ENCODE measurements at places on chromosomes 2 and 18.

DNA sequence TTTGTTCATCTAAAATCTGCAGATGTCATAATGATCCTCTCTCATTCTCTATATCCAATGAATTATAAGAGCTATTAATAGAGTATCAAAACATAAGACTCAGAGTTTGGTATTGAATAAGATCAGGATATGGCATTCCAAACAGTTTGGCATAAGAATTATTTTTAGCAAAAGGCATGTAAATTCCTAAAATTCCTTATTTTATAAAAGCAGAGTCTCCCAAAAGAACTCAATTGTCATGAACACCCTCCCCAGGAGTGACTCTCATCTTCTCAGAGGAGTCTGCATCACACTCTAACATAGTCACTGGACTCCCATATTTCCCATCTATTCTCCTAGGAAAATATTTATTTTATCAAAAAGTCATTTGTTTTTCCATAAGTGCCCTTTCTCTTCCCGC lies 1710.2 kb upstream of the SLC39A10 start:
- DNase-seq = no peak

DNA sequence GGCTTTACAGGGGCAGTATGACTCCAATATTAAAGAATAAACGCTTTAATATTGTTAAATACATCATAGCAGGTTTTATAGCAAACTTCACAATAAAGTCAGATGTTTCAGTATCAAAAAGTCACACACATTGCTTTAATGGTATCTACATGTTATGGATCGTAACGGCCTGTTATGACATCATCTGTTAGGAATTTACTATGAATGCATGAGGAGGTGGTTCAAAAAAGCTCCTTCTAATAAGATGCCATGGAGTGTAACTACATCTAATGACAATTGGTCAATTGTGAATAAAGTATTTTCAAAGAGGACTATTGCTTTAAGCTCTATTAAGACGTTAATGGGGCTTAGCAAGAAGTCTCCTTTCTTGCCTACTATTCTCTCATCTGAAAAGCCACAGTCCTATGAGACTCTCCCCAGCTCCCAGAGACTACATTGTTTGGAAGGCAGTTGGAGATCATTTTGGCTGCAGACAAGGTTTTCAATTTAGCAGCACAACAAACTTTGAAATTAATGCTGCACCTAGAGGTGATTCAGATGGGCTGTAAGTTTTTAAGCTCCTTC lies 300.7 kb upstream of the MEIS1 start:
- DNase-seq = no peak

- DNase-seq = no peak
Measured at GRCh38 chr2:74597410-74597809, 42.9 kb downstream of the DOK1 start.

- DNase-seq = no peak
Measured at GRCh38 chr2:136121204-136121910, 3.4 kb upstream of the CXCR4 start.

DNA sequence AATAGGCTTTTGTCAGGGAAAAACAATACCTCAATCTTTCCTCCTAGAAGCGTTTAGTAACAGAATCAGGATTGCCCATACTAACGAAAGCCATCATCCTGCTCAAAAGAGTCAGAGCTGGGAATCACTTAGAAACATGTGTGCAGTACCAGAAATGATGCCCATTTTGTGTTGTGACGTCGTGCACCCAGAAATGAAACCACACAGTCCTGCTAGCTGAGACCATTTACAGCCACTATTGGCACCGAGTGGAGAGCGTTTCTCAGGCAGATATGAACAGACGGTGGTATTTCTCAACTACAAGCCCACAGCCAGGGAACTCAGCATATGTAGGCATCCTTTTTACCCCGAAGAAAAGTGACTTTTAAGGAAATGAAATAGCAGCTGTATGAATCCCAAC lies 284.3 kb upstream of the LRATD1 start:
- no peak for DNase-seq

DNA sequence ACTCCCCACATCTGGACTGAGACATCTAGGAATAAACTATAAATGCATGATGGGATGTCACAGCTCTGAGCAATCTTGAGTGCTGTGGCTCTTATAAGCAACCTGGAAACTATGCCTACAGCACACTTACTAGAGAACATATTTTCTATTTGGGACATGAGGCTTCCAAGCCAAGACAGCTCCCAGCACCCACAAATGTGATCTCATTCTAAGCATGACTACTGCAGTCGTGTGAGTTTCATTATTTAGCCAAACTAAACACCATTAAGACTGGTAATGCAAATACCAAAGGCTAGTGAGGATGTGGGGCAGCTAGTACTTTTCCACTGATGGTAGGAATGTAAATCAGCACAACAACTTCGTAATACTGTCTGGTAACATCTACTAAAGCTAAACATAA lies 72.5 kb downstream of the RTTN start:
- no peak for DNase-seq

DNA sequence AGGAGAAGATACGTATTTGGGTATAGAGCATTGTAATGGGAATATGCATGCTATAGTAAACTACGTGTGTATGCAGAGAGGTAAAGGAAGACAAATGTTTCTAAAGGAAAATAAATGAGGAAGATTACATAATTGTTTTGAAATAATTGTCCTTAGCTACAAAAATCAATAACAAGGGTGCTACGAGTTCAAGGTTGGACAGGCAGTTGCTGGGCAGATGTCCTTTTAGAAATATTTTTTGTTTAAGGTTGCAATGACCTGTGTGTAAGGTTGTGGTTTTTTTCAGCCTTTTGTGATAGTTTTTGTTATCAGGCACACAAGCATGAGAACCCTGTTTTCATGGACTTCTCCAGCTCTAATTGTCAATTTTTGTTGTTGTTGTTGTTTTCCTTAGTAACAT lies 1304.1 kb upstream of the CHAC2 start:
- DNase-seq = no peak

GRCh38 chr2:96617012-96617411 lies 21.1 kb downstream of the KANSL3 start:
- DNase-seq = no peak

DNA sequence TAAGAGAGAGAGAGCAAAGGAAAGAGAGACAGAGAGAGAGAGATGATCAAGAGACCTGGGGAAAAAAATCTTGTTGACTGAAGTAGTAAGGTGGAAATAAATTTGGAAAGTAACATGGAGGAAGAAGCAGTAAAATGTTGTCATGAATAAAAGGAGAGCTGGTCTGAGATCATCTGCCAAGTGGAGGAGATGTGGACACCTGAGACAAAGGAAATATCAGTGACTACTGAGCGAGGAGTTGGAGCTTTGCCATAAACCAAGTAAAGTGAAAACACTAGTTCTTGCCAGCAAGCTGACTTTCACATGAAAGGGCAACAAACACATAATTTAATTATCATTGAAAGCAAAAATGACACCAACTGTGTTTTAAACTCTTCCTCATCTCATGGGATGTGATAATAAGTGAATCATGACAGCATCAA lies 49.0 kb upstream of the DSG1 start:
- no peak for DNase-seq

GRCh38 chr2:35963357-35963756 lies 392.2 kb upstream of the CRIM1 start:
- no peak for DNase-seq

GRCh38 chr2:173791502-173791901 lies 173.7 kb downstream of the SP3 start:
- no peak for DNase-seq

GRCh38 chr2:238728330-238729260 lies 119.3 kb upstream of the TWIST2 start:
- no peak for DNase-seq

DNA sequence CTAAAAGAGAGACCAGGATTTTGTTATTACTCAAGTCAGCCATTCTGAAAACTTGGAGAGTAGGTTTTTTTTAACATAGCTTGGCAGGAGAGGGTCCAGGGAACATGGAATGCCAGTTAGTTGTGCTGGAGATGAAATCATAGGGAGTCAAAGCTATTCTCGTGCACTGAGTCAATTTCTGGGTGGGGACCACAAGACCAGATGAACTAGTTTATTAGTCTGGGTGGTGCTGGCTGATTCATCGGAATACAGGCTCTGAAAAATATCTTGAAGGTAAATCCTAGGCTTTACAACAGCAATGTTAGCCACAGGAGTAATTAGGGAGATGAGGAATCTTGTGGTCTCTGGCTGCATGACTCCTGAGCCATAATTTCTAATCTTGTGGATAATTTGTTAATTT lies 921.4 kb downstream of the TRIB2 start:
- DNase-seq = no peak

GRCh38 chr2:85187069-85187468 lies 53.9 kb downstream of the TCF7L1 start:
- DNase-seq = no peak

- no peak for DNase-seq
Measured at GRCh38 chr18:2894841-2895370, 48.1 kb downstream of the EMILIN2 start.

- DNase-seq = no peak
Measured at GRCh38 chr2:221673248-221673647, 101.1 kb upstream of the EPHA4 start.

GRCh38 chr2:29806461-29806860 lies 114.9 kb downstream of the ALK start:
- no peak for DNase-seq

DNA sequence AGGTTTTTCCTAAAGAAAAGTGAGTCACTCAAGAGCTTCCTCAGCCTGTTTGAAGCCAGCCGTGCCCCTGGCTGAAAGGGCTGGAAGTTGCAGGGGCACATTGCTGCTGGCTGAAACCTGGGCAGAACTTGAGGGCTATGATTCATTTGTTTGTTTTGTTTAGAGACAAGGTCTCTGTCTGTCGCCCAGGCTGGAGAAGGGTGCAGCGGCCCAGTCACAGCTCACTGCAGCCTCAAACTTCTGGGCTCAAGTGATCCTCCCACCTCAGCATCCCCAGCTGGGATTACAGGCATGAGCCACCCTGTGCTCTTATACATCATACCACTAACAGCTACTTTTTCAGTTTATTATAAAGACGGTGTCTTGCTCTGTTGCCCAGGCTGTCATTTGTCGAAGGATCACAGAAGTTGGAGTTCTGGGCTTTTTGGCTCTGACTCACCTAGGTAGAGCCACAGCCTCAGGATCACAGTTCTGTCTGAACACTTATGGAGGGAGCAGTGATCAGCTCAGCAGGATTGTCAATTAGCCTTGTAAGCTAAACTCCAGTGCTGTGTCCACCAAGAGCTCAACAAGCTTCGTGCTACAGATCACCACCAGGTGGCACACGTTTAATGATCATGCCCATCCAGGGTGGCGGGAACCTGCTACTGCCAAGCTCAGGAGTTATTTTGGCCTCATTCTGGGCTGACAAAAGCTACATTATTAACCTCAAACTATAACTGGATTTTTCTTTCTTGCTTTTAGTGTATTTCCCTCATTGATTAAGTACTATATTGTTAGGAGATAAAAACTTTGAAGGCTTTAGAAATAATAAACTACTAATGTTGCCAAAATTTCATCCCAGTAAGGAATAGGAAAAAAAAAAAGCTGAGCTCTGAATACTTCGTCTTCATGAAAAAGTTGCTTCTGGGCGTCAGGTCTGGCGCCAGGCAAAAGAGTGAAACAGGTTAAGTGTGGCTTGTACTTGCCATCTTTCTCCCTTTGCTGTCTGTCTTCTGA lies 57.9 kb downstream of the ARHGEF33 start:
- DNase-seq = peak; percentile 70

GRCh38 chr2:122639711-122640110 lies 884.3 kb downstream of the TSN start:
- DNase-seq = no peak

- DNase-seq = peak; percentile 27
Measured at GRCh38 chr2:42935692-42936671, 143.6 kb upstream of the HAAO start.

DNA sequence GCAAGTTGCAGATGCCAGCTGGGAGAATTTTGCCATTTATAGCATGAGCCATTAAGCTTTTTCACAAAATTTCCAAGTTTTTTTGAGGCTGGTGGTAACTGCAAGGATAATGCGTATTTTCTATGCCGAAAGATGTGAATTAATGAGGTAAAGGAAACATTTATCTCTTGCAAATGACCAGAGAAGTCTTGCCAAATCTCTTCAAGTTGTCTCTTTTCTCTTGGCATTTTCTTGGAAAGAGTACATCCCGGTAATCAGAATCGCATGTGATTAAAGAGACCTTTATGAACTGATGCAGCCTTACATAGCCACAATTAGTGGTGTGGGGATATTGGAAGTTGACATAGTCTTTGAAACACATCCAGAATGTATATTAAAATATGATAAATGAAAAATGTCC lies 136.5 kb upstream of the MMADHC start:
- no peak for DNase-seq

GRCh38 chr2:187566266-187566665 lies 12.0 kb upstream of the TFPI start:
- no peak for DNase-seq

DNA sequence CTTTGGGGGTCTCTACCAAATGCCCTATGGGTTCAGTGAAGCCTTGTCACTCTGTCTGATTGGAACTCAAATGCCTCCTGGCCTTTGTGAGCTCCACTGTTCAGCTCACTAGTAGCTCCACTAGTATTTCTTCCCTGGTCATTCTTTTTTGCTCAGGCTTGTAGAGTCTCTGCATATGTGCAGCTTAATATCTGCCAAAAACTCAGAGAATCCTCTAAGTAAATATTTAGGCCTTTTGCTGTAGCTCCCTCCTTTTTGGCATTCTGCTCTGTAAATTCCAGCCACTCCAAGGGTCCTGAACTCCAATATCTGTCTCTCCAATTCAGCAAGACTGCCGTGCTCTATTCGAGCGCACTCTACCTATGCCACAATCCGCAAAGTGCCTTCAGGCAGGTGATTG lies 146.5 kb downstream of the MAIP1 start:
- DNase-seq = no peak

DNA sequence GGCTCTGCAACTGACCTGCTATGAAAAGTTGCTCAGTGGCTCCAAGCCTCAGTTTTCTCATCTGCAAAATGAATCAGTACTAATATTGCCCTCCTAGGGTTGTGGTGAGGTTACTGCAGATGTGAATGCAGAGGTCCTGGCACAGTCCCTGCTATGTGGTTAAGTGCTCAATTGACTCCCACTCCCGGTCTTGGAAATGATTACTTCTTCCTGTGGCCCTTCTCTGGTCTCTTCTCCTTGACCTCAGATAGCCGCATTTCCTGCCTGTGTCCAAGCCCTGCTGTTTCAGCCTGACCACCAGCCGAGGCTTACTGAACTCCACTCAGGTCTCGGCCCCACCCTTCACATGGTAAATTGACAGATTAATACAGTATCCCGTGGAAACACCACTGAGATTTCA lies 26.3 kb downstream of the CNGA3 start:
- no peak for DNase-seq

DNA sequence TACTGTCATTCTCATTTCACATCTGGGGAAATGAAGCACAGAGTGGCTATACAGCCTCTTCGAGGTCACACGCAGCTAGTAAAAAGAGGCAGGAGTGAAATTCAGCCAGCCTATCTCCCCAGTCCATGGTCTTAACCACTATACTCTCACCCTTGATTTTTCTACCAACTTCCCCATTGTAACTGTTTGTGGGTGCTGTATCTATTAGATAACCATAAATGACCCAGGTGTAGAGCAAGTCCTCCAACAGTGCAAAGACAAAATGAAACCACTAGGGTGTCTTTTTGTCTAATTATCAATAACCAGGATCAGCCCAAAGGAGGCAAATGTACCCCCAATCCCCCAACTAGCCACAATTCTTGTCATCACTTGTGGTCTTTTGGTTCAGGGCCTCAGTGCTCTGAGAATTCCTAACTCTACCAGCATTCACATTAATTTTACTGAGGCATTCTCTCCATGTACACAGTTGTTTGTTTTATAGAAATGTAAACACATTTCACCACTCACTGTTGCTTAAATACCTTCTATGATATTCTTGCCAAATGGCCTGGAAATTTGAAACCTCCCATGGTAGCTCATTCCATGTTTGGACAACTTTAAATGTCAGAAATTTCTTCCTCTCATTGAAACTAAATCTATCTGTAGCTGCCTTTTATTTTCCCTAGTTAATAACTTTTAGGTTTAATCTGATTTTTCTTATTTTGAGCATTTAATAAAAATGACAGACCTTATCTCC lies 58.7 kb downstream of the SLC40A1 start:
- DNase-seq = no peak

Data from stimulated activated CD4-positive, alpha-beta T cell treated with anti-CD3 and anti-CD28 coated beads, Interleukin-1b, Interleukin-23, amount 100 ng/mL, for 48 hours (primary cell).